ENCODE measurements at places on chromosomes 6 and 20.

- DNase-seq: no peak
Observed at GRCh38 chr6:105606831-105607463, 204.1 kb upstream of the PREP start.

DNA sequence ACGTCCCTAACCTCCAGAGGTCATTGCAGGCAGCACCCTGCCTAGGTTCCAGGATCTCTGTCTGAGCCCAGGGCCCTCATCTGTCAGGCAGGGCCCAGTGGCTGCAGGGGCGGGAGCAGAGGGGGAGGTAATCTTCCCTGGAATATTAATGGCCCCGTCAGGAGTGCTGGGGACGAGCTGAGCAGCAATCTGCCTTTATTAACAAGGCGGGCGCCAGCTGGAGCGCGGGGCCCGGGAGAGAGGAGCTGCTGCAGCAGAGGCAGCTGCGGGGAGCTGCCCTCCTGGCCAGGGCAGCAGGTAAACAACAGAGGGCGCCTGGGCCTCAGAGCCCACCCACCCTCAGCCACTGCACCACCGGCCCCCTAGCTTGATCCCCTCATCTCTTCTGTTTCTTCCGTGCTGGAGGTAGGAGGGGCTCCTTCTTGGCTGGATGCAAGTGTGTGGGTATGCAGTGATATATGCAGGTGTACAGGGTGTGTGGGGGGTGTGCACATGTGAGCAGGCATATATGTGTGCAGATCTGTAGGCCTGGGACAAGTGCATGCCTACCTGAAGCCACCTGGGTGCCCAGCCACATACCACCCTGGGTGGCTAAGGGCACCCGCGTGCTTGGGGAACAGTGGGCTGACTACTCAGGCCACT, 131.8 kb upstream of the MLN start:
- no peak for DNase-seq

GRCh38 chr20:47789764-47790579, 4.7 kb upstream of the SULF2 start:
- DNase-seq: no peak

DNA sequence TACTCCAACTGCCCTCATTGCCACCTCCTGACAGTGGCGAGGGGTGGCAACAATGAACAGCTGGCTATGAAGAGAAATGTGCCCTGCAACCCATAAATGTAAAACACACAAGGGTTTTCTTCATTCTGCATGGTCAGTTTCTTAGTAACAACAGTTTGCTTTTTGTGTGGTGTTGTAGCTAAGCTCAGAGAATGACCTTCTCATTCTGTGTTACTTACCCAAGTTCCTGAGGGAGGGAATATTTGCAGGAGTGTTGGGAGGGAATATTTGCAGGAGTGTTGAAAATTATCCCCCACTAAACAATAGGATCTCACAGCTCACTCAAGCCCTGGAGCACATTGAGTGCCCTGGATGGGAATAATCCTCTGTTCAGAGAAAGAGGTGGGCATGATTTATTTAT, 456.4 kb upstream of the CDH4 start:
- DNase-seq: no peak

GRCh38 chr6:144632266-144632665, 347.1 kb downstream of the UTRN start:
- no peak for DNase-seq

- no peak for DNase-seq
Observed at GRCh38 chr6:132490024-132490423, 22.9 kb downstream of the STX7 start.
